ENCODE measurements at places on chromosomes 3 and 15. TPM values are rescaled to one million over a fixed set of nuclear protein-coding genes. Genes with fewer than 3 reads are reported as not detected.

- DNase-seq = peak; percentile 23
Measured at GRCh38 chr3:32334675-32335074, 57.0 kb upstream of the CMTM7 start.

- DNase-seq = no peak
Measured at GRCh38 chr3:167694121-167694520, 40.4 kb upstream of the WDR49 start.

DNA sequence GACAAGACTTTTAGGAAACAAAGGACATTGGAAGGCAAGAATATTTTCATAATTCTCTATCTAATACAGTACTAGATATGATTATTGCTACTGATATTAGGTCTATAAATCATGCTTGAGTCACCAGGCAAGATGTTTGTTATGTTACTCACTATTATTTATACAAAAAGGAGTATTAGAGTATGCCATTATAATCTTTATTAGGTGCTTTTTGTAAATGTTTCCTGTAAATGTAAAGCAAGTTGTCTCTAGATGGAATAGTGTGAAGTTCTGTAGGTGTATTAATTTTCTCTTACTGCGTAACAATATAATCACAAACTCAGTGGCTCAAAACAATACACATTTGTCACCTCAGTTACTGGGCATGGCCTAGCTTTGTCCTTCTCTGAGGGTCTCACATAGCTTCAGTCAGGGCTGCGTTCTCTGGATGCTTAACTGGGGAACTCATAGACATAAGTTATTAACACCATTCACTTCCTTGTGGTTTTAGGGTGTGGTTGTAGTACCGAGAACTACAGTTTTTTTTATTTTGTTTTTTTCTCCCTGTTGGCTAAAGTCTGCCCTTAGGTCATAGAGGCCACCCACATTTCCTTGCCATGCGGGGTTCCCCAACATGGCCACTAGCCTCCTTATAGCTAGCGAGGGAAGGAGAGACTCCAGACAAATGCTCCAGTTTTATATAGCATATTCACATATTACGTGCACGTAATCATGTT is 20.3 kb upstream of the MAP3K13 start:
- no peak for DNase-seq

DNA sequence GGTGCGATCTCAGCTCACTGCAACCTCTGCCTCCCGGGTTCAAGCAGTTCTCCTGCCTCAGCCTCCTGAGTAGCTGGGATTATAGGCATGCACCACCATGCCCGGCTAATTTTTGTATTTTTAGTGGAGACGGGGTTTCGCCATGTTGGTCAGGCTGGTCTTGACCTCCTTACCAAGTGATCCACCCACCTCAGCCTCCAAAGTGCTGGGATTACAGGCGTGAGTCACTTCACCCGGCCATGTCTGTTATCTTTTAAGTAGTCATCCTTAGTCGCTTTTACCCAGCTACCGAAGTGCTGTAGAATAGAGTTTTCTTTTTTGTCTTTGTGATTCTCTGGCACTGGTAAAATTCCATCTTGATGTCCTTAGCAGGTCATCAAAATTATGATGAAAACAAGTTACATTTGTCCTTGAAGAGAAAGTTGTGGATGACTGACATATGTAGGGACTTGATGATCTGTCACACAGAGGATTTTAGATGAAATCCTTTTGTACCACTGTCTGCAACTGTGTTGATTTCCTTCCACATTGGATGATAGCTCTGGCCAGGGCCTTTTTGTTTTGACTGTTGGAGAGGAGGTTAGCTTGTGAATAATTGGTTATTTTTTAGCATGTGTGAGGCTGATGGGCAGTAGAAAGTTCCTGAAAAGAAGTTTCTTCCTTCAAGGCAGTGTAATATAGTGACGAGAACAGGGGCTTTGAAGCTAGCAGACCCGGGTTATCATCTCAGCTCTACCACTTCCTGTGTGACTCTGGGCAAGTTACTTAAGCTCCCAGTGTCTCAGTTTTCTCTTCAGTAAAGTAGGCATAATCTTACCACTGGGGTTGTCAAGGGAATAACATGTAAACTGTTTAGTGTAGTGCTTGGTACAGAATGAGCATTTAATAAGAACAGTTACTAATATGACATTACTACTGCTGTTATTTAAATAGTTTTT is 18.8 kb downstream of the ATG7 start:
- DNase-seq = no peak

GRCh38 chr15:36953346-36953745 is 147.0 kb downstream of the MEIS2 start:
- no peak for DNase-seq

GRCh38 chr15:78987556-78988360 is 42.9 kb upstream of the CTSH start:
- no peak for DNase-seq

DNA sequence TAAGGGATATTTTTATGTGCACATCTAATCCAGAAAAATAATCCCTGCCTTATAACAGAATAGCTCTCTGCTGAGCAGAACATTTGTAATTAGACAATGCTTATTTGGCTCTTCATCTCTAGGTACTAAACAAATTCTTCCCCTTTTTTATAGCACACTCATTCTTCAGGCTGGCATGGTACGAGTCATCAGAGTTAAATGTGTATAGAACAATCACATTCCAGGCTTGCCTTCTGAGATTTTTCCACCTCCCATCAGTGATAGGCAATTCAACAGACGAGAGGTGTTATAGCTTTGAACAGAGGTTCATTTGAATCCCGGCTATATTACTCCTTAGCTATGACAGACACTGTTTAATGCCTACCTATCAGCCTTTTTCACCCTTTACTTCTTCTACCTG is 21.4 kb upstream of the SPPL2A start:
- DNase-seq = no peak

GRCh38 chr3:170553788-170554757 is 31.8 kb downstream of the SLC7A14 start:
- no peak for DNase-seq

DNA sequence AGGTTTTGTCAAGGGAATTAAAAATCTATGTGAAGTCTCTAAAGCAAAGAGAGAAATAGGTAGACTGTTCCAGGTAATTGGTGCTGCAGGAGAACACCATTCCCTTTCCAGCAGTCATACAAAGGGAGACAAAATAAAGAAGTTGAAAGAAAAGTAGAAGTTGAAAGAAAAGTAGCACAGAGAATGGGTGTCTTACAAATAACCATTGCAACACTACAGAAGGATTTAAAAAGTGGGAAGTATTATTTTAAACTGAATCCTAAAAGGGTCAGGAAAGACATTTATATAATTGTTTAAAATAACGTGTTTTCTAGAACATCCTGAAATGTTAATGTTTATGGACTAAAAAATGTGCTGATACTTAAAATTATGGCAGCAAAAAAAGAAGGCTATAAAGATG is 223.8 kb downstream of the RSRC1 start:
- DNase-seq = no peak

- no peak for DNase-seq
Measured at GRCh38 chr15:39140060-39140604, 440.7 kb upstream of the THBS1 start.

DNA sequence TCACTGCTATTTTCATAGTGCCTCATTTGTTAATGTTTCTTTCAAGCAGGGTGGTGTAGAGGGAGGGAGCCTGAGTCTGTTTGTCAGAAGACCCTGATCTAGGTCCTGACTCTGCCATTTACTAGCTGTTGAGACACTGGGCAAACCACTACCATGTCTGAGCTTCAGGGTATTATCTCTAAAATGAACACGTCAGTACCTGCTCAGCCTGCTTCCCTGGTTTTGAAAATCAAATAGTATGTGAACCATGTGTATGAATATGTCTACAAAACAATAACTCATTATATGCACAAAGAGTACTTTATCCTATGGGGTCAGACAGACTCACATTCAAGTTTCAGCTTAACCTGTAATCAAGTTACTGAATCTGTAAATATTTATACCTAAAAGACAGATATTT is 25.1 kb downstream of the SYNPR start:
- no peak for DNase-seq

DNA sequence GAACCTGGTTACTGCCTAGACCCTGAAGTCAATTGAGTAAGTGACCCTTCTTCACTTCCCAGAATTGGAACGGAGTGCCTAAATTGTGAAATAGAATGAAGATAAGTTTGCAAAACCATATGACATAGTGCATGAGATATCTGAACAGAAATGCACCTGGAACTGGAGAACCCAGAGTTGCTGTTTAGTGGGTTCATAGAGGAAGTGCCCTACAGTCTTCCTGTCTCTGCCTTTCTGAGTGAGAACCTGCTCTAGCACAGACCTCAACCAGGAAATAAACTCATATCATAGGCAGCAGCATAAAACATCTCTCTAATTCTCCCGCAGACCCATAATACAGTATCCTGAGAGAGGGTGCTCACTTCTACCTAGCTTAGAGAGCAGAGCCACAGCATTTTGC is 82.9 kb downstream of the EOMES start:
- no peak for DNase-seq

DNA sequence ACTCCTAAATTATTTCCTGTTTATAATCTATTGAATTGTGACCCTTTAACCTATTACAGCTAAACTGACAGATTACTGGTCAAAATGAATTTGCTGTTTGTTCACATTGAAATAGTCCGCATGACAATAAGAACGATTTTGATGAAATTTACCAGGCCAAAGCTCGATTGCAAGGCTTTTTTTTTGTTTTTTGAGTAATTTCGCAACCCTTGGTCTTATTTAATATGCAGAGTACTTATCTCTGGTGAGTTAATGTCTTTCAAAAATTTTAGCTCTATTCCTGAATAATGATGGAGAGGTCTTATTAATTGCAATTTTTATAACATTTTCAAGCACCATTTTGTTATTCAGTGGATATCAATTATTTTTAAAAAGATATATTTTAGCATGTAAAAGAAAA is 362.4 kb downstream of the OTOL1 start:
- no peak for DNase-seq

GRCh38 chr3:23244324-23245041 is 41.4 kb downstream of the UBE2E2 start:
- no peak for DNase-seq

GRCh38 chr3:98827221-98827920 is 64.2 kb downstream of the ST3GAL6 start:
- DNase-seq = no peak

DNA sequence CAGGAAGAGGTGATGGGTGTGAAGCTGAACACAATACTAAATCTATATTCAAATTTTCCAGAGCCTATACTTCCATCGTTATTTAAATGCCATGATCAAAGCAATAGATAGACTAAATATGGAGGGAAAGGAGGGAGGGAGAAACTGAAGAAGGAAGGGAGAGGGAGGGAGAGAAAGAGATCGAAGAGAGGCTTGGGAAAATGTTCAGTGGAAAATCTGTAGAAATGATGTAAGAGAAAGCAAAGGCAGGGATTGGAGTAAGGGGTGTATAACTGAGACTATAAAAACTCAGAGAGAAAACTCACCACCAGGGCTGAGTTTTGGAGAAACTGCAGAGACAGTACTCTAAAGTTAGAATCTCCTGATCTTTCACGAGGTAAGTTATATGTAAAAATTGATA is at the start of gene OSTN:
Gene OSTN (plus strand): TSS at position 310 of the 400 bp plus-strand sequence. CDS start 13,292 bp downstream, outside the sequence.
- no peak for DNase-seq

- DNase-seq = no peak
Measured at GRCh38 chr3:111715911-111716523, 120.9 kb upstream of the ZBED2 start.

DNA sequence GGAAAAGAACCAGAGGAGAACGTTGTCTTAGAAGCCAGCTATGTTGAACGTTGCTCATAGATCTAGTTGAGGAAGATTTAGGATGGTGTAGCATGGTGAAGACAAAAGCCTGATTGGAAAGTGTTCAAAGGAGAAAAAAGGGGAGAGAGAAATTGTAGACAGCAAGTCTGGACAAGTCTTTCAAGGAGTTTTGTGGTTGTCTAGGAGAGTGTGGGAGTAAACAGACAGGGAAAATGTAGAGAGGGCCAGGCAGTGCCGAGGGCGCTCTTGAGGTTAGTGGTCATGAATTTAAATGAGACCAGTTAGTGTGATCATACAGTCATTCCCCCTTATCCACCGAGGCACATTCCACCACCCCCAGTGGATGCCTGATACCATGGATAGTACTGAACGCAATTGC is 167.5 kb upstream of the IL12A start:
- DNase-seq = no peak

DNA sequence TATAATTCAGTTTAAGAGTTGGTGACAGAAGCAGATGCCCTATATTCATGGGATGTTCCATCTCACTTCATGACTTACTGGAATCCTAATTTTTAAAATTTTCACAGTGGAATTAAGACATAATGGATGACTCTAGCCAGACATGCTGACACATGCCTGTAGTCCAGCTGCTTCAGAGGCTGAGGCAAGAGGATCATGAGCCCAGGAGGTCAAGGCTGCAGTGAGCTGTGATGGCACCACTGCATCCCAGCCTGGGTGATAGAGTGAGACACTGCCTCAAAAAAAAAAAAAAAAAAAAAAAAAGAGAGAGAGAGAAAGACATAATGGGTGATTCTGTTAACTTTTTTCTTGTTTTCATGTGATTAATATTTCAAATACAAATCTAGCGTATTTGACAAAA is 123.6 kb downstream of the KLHL25 start:
- no peak for DNase-seq

DNA sequence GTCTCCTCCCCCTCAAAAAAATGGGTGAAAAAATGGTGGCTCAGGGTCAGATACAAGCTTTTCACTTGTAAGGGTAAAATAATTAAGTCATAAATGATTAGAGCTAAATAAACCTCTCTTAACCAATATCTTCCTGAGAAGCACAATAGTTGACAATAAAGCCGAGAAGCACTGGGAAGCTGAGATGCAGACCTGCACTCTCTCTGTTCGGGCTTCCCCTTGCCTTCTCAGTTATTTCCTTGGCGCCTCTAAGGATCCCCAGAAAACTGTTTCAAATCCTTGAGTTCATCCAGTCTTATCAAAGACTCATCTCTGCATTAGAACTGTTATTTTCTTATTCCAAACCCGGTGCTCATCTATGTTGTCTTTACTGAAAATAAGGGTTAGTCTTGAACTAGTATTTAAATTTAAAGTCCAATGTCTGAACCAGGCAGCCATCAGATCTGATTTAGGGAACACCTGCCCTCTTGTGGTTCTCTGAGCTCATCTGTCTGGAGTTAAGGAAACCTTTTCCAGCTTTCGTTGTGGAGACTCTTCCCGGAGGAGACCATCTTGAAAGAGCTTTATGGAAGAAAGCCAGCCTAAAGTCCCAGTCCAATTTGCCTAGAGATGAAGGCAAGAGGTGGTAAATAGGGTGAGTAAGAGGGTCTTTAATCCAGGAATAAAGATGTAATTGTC is 256.4 kb upstream of the MCTP2 start:
- DNase-seq = no peak

- no peak for DNase-seq
Measured at GRCh38 chr3:30343861-30344260, 262.5 kb upstream of the TGFBR2 start.

- peak; percentile 4 for DNase-seq
Measured at GRCh38 chr15:44595656-44596510, 58.9 kb downstream of the EIF3J start.

- DNase-seq = no peak
Measured at GRCh38 chr15:44734839-44735481, 1.4 kb upstream of the TRIM69 start.

- no peak for DNase-seq
Measured at GRCh38 chr15:67083135-67083762, 17.8 kb downstream of the SMAD3 start.

GRCh38 chr15:90838139-90838538 is 30.2 kb upstream of the FURIN start:
- peak; percentile 88 for DNase-seq

Gene CD200
- 33.6 TPM for total RNA-seq

Gene SELENOS
- total RNA-seq = 29.4 TPM

Gene EAF2
- total RNA-seq = 13.9 TPM

Gene WWTR1
- total RNA-seq = 0.33 TPM

Gene TM6SF1
- 1.6 TPM for total RNA-seq

Gene FANCD2OS
- total RNA-seq = not detected

Gene ALDH1A2
- 0.90 TPM for total RNA-seq

Gene UMPS
- total RNA-seq = 88.6 TPM

Gene SLC24A5
- not detected for total RNA-seq

Measured in activated naive CD8-positive, alpha-beta T cell treated with anti-CD3 and anti-CD28 coated beads for 36 hours (primary cell).